ENCODE measurements at places on chromosomes 11 and 22. TPM values are rescaled to one million over a fixed set of nuclear protein-coding genes. Genes with fewer than 3 reads are reported as not detected.

Gene NTM
- total RNA-seq: not detected

Gene JAM3
- total RNA-seq: 3.7 TPM

Gene VSIG10L2
- not detected for total RNA-seq

Gene ELMOD1
- total RNA-seq: 0.05 TPM

Gene OR8D4
- not detected for total RNA-seq

Gene RAC2
- total RNA-seq: 0.25 TPM

Gene MAP6
- total RNA-seq: 1.1 TPM

Gene DEUP1
- total RNA-seq: not detected

Gene OVOL1
- total RNA-seq: not detected

Gene ELFN2
- 6.0 TPM for total RNA-seq

Measured in A549 treated with Hydrocortisone at 1 μM for 4 hours (cell line).